T-helper 2 cell (primary cell): ENCODE measurements at places on chromosomes 5 and 9.

- no peak for DNase-seq
These were observed 63.2 kb upstream of the RPS23 start for GRCh38 chr5:82341325-82341724.

GRCh38 chr5:131386779-131387178 is 122.9 kb downstream of the CDC42SE2 start:
- no peak for DNase-seq

GRCh38 chr5:54514291-54514690 is 3.3 kb upstream of the SNX18 start:
- DNase-seq: no peak

GRCh38 chr5:38697013-38697412 is 140.6 kb upstream of the LIFR start:
- no peak for DNase-seq

GRCh38 chr5:21613971-21614488 is 1239.1 kb downstream of the CDH12 start:
- no peak for DNase-seq
